PC-9 (cell line): ENCODE measurements at places on chromosomes 12 and 14. TPM values are rescaled to one million over a fixed set of nuclear protein-coding genes. Genes with fewer than 3 reads are reported as not detected.

DNA sequence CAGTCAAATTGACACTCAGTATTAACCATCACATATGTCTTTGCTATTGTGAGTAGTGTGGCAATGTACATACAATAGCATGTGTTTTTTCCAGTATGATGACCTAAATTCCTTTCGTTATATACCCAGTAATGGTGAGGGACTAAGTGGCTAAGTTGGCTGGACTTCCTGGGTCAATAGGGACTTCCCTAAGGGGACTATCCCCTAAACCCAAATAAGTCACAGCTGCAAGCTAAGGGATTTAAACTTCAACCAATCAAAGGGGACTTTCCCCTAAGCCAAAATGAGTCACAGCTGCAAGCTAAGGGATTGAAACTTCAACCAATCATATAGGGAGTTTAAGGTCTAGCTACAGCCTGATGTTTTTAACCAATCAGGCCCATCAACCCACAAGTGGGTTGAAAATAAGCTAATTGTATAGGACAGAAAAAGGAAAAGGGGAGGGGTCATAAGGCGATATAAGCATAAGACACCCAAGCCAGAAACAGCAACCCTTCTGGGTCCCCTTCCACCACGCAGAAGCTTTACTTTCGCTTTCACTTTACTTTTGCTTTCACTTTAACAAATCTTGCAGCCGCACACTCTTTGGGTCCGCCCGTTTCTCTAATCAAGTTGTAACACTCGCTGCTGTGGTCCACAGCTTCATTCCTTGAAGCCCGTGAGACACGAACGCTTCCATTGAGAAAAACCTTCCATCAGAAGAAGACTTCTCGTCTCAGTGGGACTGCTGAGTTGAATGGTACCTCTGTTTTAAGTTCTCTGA is 404.4 kb downstream of the FLRT2 start:
- H3K4me1 ChIP-seq = no peaks in the 10 kb centered on the region
- H3K36me3 ChIP-seq = no peaks in the 10 kb centered on the region
- H3K4me3 ChIP-seq = peak overlapping the region; percentile 69
- DNase-seq = peak; percentile 46

- no peak overlapping the region for H3K4me3 ChIP-seq
- no peak for DNase-seq
- peaks cover 7% of the 10 kb centered on the region; the same call in 1 of the 2 replicates for H3K4me1 ChIP-seq
- no peak overlapping the region for H3K27ac ChIP-seq
- no peaks in the 10 kb centered on the region for H3K27me3 ChIP-seq
These were observed 2.1 kb upstream of the AKAP5 start for GRCh38 chr14:64463195-64463594.

GRCh38 chr12:91276509-91276908 is 93.9 kb upstream of the DCN start:
- no peak for DNase-seq
- H3K4me1 ChIP-seq = no peaks in the 10 kb centered on the region
- no peaks in the 10 kb centered on the region for H3K27me3 ChIP-seq
- no peak overlapping the region for H3K27ac ChIP-seq

DNA sequence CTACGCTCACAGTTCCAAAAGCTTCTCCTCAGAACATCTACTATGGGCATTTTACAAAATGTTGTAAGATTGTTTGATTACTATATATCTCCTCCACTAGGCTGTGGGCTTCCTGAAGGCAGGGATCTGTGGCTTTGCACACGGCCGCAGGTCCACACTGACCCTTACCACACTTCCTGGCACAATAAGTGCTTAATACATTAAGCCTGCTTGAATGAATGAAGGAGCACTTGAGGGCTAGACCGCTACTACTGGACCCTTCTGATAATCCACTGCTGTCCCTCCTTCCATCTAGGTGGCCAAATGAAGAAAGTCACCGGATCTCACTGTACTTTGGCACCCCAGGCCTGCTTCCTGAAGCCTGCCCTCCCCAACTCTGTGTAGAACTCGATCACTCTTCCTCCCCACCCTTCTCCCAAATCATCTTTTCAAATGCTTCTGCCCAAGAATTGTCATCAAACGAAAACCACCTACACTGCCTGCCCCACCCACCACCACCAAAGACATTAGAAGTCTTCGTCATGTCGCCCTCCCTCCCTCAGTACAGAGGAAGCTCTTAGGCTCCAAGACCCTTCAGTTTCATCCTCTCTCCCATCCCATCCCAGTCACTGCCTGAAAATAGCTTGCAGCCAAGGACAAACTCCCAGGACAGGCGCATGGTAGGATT is 596 bp upstream of the ZBTB39 start:
- DNase-seq = no peak
- H3K27me3 ChIP-seq = 0 out of 2 replicates have a peak, but pooled peaks cover 6% of the 10 kb centered on the region
- no peak overlapping the region for H3K27ac ChIP-seq
- 0 out of 2 replicates have a peak, but pooled peaks cover 8% of the 10 kb centered on the region for H3K36me3 ChIP-seq

Gene PLBD2
- total RNA-seq = 30.7 and 33.8 TPM in 2 replicates

GRCh38 chr12:34404377-34405285 is 382.3 kb downstream of the ALG10 start:
- H3K27me3 ChIP-seq = peaks cover 60% of the 10 kb centered on the region
- DNase-seq = no peak
- no peaks in the 10 kb centered on the region for H3K36me3 ChIP-seq
- no peak overlapping the region for H3K4me3 ChIP-seq
- H3K27ac ChIP-seq = no peak overlapping the region

- no peak overlapping the region for H3K27ac ChIP-seq
- H3K4me3 ChIP-seq = no peak overlapping the region
- H3K36me3 ChIP-seq = no peaks in the 10 kb centered on the region
- DNase-seq = no peak
- H3K27me3 ChIP-seq = peaks cover 7% of the 10 kb centered on the region
- H3K4me1 ChIP-seq = no peaks in the 10 kb centered on the region
These were observed 65.4 kb upstream of the RIC8B start for GRCh38 chr12:106709068-106709511.

DNA sequence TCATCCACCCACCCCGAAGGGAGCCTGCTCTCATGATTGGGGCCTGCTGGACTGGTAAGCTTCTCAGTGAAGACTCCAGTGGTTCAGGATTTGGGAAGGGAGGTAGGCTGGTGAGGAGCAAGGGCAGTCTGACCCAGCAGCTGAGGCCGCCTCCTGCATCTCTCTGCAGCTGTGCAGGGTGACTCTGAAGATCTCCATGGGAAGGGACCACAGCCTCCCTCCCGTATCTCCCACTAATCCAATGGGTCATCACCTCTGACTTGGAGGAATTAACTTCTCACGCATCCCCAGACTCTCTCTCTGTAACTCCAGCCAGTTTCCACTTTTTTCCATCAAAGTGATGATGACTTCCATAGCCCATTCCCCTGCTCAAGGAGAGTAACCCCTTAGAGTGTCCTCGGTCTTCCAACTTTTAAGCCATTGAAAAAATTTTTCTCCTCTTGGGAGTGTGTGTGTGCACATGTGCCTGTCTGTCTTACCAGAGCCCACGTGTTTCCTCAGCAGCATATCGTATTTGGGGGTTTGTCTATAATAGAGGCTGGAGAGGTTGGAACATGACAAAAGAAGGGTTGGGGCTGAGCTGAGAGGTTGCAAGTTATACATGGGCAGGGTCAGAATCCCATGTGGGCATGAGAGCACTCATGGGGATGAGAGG is 11.3 kb downstream of the CLSTN3 start:
- no peaks in the 10 kb centered on the region for H3K27me3 ChIP-seq
- peaks cover 11% of the 10 kb centered on the region; the same call in 1 of the 2 replicates for H3K36me3 ChIP-seq
- DNase-seq = no peak
- H3K27ac ChIP-seq = no peak overlapping the region
- no peaks in the 10 kb centered on the region for H3K4me1 ChIP-seq
- H3K4me3 ChIP-seq = no peak overlapping the region

DNA sequence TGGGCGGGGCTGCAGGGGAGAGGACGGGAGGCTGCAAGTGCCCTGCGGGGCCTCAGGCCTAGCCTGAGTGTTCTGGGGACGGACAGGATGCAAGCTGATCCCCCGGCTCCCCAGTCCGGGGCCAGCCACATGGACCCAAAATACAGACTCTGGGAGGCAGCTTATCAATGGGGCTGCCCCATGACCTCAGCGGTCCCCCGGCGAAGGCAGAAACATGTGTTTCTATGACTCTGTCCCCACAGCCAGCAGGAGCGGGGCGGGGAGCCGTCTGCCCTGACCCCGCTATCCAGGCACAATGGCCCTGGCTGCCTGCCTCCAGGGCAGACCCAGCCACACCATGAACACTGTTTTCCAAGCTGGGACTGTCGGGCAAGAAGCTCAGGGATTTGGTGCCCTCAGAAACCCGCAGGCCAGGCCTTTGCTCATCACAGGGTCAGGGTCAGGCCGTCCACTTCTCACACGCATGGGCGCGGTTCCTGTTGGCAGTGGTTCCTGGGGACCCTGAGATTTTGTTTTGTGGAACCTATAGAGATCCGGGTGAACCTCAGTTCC is 75.0 kb downstream of the RFLNA start:
- peaks cover 48% of the 10 kb centered on the region for H3K4me1 ChIP-seq
- H3K36me3 ChIP-seq = 0 out of 2 replicates have a peak, but pooled peaks cover 6% of the 10 kb centered on the region
- no peak for DNase-seq
- H3K27me3 ChIP-seq = no peaks in the 10 kb centered on the region
- H3K4me3 ChIP-seq = no peak overlapping the region; the same call in 1 of the 2 replicates
- H3K27ac ChIP-seq = peak overlapping the region; percentile 69

DNA sequence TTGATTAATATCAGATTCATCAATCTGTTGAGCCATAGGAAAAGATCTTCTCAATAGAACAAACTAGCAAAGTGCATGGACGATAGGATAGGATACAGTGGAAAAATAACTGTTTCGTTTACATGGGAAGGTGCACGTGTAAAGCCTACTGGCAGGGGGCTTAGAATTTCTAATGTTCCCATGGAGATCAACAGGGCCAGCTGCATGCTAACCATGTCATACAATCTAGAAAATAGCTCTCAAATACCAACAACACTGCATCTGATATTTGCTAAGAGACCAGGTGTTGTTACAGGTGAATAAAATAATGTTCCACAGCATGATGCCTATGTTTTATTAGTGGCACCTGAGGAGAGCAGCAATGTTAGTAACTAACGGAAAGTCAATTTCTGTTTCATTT is 72.5 kb downstream of the ACSS3 start:
- DNase-seq = no peak
- no peak overlapping the region for H3K27ac ChIP-seq
- no peaks in the 10 kb centered on the region for H3K36me3 ChIP-seq

DNA sequence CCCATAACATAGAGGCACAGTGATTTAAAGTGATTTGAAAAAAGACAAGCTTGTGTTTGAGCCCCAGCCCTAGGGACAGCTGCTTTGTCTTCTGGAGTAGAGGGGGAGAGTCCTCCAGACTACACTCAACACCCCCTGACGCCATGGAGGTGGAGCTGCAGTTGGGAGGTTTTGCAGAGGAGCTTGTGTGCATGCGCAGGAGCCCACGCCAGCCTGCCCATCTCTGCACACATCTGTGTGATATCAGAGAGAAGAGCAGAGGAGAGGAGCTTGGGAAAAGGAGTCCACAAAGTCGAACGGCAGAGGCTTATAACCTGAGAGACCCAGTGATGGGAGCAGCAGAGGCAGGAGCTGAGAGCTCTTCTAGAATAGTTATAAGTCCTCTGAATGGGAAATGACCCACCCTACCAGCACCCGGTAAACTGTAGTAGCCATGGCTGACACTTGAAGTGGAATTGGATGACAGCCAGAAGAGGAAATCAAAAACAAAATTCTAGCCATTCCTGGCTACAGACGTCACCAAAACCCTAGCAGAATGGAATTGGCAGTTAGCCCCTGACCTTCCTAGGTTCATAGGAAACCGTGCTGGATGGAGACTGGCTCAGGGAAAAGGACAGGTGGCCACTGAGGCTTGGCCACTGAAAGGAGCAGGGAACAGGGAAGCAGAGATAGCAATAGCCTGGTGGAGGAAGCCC is 185.1 kb upstream of the VASH1 start:
- no peak for DNase-seq
- H3K4me1 ChIP-seq = no peaks in the 10 kb centered on the region
- no peaks in the 10 kb centered on the region for H3K36me3 ChIP-seq
- H3K27me3 ChIP-seq = peaks cover 98% of the 10 kb centered on the region
- H3K27ac ChIP-seq = no peak overlapping the region

DNA sequence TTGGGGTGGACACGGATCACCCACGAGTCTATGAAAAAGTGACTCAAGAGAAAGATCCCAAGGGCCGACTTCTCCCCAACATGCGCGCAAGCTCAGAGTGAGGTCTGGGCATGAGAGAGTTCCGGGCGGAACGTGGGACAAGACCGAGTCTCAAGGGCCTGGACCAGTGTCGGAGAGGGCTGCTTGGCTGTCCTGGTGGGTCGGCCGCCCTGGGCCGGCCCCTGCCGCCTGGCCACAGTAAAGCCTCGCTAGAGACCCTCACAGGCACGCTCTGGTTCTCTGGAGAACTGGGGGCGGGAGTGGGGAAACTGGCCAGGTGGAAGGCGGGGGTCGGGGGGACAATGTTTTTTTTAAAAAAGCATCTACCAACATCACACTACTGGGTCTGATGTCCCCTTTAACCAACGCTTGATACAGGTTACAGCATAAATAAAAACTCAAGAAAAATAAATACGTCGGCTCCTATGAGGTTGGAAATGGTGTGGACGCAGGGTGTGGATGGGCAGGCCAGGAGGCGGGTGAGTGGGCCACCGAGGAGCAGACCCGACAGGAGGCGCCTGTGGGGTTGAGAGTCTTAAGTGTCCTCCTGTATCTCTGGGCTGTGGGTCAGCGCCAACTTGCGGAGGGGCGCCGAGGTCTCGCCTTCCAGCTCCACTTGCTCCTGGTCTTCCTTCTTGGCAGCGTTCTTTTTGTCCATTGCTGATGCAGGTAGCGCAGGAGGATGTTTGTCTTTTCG is 74.7 kb downstream of the KLHL28 start:
- no peak for DNase-seq
- H3K4me3 ChIP-seq = no peak overlapping the region
- H3K27ac ChIP-seq = no peak overlapping the region
- H3K36me3 ChIP-seq = no peaks in the 10 kb centered on the region
- H3K27me3 ChIP-seq = peaks cover 12% of the 10 kb centered on the region; the same call in 1 of the 2 replicates

DNA sequence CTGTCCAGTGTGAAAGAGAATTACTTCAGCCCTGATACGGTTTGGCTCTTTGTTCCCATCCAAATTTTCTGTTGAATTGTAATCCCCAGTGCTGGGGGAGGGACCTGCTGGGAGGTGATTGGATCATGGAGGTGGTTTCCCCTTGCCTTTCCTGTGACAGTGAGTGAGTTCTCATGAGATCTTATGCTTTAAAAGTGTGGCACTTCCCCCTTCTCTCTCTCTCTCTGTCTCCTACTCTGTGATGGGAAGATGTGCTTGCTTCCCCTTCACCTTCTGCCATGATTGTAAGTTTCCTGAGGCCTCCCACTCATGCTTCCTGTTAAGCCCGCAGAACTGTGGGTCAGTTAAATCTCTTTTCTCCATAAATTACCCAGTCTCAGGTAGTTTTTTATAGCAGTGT is 5.5 kb upstream of the SLC15A5 start:
- H3K27me3 ChIP-seq = no peaks in the 10 kb centered on the region
- DNase-seq = no peak
- no peak overlapping the region for H3K27ac ChIP-seq
- H3K4me3 ChIP-seq = no peak overlapping the region
- no peaks in the 10 kb centered on the region for H3K4me1 ChIP-seq

DNA sequence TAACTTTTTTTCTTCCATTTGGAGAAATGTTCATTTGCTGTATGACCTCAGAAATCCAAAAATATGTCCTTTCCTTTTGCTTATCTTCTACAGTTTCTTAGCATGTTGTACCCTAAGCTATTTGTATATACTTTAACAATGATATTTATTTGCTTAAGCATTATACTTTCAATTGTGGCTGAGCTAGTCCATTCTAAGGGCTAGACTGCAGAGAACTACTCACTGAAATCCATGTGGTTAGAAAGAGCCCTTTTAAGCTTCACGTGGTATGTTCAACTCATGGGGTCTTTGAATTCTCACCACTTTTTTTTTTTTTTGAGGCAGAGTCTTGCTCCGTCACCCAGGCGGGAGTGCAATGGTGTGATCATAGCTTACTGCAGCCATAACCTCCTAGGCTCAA is 122.5 kb downstream of the HMGA2 start:
- 0 out of 2 replicates have a peak overlapping the region, but pooled peaks have one; percentile 1 for H3K27ac ChIP-seq
- H3K4me3 ChIP-seq = no peak overlapping the region
- H3K4me1 ChIP-seq = peaks cover 4% of the 10 kb centered on the region; the same call in 1 of the 2 replicates
- DNase-seq = no peak
- peaks cover 16% of the 10 kb centered on the region; the same call in 1 of the 2 replicates for H3K36me3 ChIP-seq
